ENCODE measurements at places on chromosomes 12 and 14. TPM values are rescaled to one million over a fixed set of nuclear protein-coding genes. Genes with fewer than 3 reads are reported as not detected.

The ADAM20 gene
- total RNA-seq = 1.5 TPM

The KLHDC1 gene
- total RNA-seq = 6.6 TPM

The ZFP36L1 gene
- 72.2 TPM for total RNA-seq

The SLC25A47 gene
- not detected for total RNA-seq

The NFYB gene
- total RNA-seq = 23.6 TPM
